ENCODE measurements at places on chromosomes 4 and X.

- no peak for DNase-seq
These were observed 1981.9 kb upstream of the TENM3 start for GRCh38 chr4:180261346-180261745.

DNA sequence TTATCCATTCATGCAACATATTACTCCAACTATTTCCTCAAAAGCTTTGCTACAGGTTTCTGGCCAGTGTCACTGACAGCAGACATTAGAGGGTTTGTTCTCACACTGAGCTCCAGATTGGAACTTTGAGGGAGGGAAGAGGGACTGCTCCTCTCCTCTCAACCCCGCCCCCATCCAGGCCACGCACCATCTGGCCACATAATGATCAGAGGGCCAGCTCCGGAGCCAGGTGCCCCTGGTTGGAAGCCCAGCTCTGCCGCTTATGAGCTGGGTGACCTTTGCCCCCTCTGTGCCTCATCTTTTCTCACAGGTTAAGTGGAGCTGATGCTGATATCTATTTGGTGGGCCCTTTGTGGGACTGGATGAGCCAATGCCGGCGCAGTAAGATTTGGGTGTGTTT, 55.8 kb downstream of the C4orf50 start:
- DNase-seq = no peak

- no peak for DNase-seq
These were observed 315.5 kb upstream of the ADGRL3 start for GRCh38 chr4:60884587-60884986.

GRCh38 chr4:135598151-135598550, 1396.6 kb upstream of the PABPC4L start:
- DNase-seq = no peak

GRCh38 chrX:47618923-47619485, 653 bp downstream of the SYN1 start:
- no peak for DNase-seq

GRCh38 chr4:79492148-79492547, 84.1 kb upstream of the GK2 start:
- no peak for DNase-seq

- no peak for DNase-seq
These were observed 298.7 kb upstream of the TENM3 start for GRCh38 chr4:181944527-181944926.

- no peak for DNase-seq
These were observed 686.0 kb downstream of the PDHA2 start for GRCh38 chr4:96525898-96526297.
